ENCODE measurements at places on chromosomes 7 and 10.

GRCh38 chr10:99779335-99779734 is 3.1 kb upstream of the ABCC2 start:
- no peak for DNase-seq

GRCh38 chr10:104966563-104967297 is 325.6 kb downstream of the SORCS3 start:
- no peak for DNase-seq

DNA sequence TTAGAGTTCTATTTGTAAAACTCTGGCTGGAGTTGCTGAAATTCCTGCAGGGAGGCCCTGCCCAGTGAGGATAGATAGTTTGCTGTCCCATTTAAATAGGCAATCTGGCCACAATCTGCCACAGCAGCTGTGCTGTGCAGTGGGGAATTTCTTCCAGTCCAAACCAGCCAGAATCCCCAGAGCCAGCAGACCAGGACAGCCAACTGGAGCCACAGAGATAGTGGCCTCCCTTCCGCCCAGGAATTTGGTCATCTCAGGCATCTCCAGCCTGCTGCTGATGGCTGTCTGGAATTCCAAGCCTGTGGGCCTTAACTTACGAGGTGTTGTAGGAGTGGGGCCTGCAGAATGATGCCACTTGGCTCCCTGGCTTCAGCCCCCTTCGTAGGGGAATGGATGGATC is 643.4 kb downstream of the DNAJB9 start:
- no peak for DNase-seq

DNA sequence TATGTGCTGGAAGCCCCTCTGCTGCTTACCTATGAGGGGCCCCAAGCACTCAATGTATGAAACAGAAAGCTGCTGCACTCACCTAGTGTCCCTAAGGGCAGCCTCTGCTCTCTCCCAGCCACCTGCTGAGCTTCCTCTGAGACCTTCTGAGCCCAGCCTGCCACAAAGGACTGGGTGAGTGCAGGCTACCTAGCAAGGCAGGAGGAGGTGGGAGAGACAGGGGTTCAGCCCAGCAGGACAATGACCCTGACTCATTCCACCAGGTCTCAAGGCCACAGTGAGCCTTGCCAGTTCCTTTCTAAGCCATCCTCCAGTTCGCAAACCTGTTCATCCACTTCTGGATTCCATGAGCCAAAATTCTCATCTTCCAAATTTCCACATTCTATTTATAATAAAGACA is 16.3 kb downstream of the VOPP1 start:
- no peak for DNase-seq

DNA sequence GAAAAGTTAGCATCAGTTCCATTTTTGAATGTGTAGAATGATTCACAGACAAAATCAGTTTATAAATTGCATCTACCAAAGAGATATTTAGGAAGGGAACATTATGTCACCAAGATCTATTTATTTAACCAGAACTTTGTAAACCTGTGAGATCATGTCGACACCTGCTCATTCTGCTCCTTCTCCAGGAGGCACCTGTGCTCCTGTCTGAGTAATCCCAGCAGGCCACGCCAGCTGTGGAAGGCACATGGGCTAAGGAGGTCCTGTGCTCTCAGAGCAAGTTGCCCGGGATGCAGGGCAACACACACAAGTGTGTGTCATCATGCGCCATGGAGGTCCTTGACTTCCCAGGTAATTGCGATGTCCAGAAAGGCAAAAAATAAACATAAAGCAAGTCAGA is 45.5 kb upstream of the ADARB2 start:
- DNase-seq: no peak

All from stimulated activated CD4-positive, alpha-beta T cell treated with anti-CD3 and anti-CD28 coated beads, TNF-alpha, amount 100 ng/mL, for 24 hours (primary cell).